ENCODE measurements at places on chromosomes 11 and 22.

- no peak for DNase-seq
These were observed 404.5 kb downstream of the ETS1 start for GRCh38 chr11:128182844-128183243.

GRCh38 chr11:100484948-100485347, 202.1 kb upstream of the ARHGAP42 start:
- no peak for DNase-seq

DNA sequence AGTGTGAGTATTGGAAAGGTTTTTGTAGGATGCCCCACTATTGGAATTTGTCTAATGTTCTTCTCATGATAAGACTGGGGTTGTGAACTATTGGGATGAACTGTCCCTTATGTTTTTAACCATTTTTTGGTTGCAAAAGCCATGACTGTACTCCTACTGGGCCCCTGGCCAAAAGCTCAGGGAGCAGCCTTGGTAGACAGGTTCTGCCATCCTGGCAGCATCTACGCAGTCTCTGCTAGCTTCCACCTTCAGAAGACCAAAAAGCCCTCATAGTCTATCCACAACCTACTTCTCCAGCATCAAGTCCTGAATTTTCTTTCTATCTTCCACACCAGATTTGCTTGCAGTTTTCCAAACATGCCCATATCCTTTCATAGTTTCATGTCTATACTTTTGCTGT, 211.8 kb downstream of the TENM4 start:
- no peak for DNase-seq

DNA sequence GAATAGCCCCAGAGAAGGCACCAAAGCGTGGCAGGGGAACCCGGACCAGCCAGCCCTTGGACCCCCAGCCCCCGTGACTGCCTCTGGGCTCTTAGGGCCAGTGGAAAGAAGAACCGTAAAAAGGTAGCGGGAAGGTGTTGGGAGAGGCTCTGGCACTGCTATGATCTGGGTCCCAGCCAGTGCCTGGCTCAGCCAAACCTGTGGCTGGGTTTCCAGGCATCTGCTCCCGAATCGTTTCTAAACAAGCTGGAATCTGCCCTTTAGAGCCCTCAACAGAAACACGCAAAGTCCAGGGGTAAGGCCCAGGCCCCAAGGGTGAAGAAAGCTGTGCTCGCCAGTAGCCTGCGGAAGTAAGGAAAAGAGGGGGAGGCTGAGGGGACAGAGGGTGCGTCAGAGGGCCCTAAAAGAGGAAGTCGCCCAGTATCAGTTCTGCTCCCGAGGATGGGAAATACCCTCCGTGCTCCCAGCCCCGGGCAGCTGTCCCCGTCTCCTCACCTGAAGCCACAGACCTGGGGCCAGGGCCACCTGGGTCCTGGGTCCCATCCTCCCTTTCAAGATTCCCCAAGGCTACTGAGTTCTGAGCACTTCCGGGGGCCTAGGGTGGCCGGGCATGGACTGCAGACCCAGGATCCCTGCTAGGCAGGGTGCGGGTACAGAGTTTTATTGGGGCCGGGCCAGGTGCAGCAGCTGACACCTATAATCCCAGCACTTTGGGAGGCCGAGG, 24.7 kb downstream of the IL10RA start:
- DNase-seq: no peak

- DNase-seq: no peak
These were observed 236.3 kb downstream of the KIRREL3 start for GRCh38 chr11:126764231-126764630.

DNA sequence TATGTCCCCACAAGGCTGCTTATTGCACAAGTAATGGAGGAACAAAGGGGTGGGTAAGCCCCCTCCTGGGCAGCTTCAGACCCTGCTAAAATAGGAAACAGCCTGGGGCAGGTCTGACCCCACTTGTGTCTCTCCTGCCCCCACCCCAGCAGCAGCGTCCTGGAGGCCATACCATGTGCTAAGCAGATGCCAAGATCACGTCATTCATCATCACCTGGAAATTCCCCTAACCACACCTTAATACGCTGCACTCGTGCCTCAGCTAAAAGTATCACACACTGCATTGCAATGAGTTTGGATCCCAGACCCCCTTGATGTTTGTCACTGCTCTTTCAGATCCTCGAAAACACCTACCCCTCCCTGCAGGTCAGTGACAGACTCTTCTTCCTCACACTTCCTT, 27.8 kb upstream of the GGTLC2 start:
- DNase-seq: no peak

DNA sequence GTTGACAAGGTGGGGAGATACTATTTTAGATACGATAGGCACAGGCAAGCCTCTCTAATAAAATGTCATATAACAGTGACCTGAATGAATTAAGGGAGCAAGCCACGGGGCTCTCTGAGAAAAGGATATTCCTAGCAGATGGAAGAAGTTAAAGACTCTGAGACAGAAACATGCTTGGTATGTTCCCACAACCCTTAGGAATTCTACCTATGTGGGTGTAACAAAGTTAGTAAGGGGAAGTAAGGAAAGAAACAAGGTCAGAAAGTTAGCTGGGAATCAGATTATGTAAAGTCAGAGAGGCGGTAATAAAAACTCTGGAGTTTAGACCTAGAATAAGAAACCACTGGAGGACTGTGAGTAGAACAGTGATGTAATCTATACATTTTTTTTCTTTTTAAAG, 59.7 kb upstream of the GDPD4 start:
- DNase-seq: no peak

- DNase-seq: no peak
These were observed 31.7 kb downstream of the EXT2 start for GRCh38 chr11:44127130-44127529.

- DNase-seq: no peak
These were observed 22.1 kb upstream of the MGAT3 start for GRCh38 chr22:39434721-39435120.

Measured in CD4-positive, alpha-beta T cell treated with Interleukin-6 for 4 hours (primary cell).